ENCODE measurements at places on chromosomes 12 and 14.
A peak's percentile ranks its signal among the peaks of the same experiment; 100 is the strongest.

GRCh38 chr12:50394469-50395029, 1.9 kb downstream of the FAM186A start:
- no peak for DNase-seq

DNA sequence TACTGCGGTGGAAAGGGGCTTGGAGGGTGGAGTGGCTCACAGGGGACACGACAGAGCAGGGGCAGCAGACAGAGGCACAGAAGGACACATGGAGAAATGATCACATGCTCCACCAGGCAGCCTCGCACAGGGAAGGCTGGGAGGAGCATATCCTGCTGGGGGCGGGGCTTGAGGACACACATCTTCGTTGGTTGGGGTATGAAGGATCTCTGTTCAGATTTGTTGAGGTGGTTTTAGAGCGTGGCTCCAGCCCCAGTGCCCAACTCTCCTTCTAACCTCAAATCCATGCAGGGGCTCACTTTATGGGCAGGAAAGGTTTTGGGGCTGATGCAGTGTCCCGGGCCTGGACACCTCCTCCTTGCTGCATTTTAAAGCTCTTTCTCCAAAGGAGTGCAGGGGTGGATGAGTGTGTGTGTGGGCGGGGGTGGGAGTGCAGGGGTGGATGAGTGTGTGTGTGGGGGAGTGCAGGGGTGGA, 733 bp upstream of the P3H3 start:
- peak; percentile 61 for DNase-seq

GRCh38 chr12:40942326-40942725, 245.8 kb upstream of the PDZRN4 start:
- DNase-seq, result no peak

DNA sequence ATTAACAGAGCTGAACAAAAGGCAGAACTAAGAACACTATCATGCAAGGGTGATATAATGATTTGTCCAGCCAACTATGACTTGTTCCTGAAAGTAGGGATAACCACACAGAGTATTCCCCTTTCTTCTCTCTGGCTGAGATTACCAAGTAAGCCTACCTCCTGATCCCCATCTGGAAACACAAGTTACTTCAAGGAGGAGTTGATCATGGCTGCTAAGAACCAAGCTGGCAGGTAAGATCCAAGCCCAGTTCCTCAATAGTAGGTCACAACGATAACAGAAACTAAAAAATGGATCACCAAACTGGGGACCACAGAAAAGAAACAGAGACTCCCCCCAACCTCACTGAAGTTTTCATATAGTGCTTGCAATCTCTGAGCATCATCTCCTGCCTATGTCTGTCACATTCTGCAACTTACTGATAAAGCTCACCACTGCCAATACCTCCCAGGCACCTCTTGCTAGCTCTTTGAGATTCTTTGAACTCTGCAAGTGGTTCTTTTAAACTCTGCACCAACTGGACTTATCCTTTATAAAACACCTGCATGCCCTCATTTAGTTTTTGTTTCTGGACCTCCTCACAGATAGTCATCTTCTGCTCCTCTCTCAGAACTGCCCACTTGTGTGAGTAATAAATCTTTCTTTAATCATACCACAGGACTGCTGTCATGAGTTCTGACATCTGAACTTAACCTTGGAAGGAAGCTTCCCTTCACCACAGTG, 76.6 kb downstream of the LRP6 start:
- DNase-seq, result no peak

DNA sequence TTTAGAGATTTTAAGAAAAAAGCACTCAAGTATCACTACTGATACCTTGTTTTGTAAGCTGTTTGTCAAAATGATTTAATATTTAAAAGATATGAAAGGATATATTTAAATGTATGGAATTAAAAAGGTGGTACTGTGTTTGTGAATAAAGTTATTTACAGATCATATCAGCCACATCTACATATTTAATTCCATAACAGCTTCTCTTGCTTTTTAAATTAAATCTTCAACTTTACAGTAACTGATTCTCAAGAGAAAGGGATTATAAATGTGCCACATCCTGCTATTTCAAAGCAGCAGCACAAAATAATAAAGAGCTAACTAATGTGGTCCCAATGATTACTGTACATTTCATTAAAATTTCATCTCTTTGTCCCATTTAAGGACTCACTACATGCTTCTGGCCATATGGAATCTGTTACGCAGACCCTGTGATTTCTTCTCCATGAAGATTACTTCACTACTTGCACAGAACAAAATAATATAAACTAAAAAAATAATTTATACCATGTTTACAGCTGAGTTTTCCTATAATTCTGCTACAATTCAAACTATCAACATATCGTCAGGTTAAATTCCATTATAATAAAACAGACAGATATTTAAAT, 117.8 kb downstream of the MED13L start:
- DNase-seq, result no peak

DNA sequence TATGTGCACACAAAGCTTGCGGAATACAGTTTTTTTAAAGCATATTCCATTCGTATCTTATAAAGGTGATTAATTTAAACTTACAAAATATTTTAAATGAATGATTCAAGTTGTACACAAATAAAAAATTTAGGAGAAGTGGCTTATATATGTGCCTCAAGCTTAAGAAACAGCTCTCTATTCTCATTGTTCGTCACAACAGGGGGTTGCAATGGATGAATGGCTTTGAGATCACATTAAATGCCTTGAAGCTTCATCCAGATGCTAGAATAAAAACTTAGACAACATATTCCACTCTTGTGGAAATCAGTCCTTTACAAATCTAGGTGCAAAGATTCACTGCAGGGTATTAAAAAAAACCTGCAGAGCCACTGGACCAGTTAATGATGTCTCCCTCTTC, 303.9 kb upstream of the LRFN5 start:
- DNase-seq, result no peak

- DNase-seq, result no peak
Observed at GRCh38 chr12:131074221-131075083, 120.7 kb downstream of the ADGRD1 start.

DNA sequence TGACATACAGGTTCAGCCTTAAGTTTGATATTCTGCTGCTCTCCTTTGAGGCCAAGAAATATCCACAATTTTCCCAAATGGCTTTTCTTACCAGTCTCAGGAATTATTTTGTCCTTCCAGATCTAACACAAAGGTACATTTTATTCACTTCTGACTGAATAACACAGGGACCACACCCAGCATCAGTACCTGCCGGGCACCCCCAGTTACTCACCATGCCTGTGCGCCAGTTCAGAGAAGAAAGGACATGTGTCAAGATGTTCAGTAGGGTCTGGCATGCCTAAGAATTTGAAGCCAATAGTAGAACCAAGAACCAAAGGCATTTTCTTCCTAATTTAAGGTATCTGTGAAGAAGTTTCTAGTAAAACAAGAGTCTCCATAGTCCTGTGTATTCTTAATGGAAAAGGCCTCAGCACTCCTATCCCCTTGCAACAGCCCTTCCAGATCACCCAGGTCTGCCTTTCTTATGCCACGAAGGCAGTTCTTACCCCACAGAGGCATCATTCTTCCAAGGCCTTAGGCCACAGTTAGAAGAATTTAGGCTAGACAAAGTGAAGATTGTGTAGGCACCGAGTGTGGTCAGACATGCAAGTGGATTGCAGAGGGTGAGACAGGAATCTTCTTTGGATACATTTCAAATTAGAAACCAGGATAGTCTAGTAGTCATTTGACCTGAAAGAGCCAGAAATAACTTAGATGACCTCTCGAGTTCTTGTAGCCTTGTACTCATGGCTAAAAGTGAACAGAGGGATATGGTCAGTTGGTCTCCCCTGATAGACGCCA, 140.1 kb upstream of the HIF1A start:
- DNase-seq, result no peak

GRCh38 chr12:15196678-15197505, 24.3 kb downstream of the RERG start:
- no peak for DNase-seq

DNA sequence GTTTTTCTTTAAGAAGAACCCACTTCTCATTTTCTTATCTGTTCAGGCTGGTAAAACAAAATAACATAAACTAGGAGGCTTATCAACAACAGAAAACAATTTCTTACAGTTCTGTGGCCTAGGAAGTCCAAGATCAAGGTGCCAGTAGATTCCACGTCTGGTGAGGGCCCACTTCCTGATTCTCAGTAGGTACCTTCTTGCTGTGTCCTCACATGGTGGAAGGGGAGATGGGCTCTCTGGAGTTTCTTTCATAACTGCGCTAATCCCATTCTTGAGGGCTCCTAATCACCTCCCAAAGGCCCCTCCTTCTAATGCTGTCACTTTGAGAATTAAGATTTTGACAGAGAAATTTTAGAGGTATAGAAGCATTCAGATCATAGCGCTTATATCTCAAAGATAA, 33.4 kb downstream of the TXNRD1 start:
- no peak for DNase-seq

- DNase-seq, result no peak
Observed at GRCh38 chr12:100959481-100959880, 164.9 kb downstream of the ANO4 start.

DNA sequence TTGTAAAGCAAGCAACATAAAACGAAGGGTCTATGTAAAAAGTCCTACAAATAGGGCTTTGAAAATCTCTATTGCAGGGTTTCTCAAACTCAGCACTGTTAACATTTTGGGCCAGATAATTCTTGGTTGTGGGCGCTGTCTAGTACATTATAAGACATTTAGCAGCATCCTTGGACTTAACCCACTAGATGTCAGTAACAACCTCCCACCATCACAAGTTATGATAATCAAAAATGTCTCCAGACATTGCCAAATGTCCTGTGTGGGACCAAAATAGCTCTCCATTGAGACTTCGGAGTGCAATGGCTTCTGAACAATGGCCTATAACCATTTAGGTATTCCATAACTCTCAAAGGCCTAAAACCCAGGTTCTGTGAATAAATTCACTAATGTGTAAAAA, 22.9 kb upstream of the DHRS7 start:
- DNase-seq, result no peak

- no peak for DNase-seq
Observed at GRCh38 chr12:113888435-113888834, 77.7 kb downstream of the RBM19 start.

GRCh38 chr14:72599579-72600470, 294.1 kb downstream of the DPF3 start:
- no peak for DNase-seq

DNA sequence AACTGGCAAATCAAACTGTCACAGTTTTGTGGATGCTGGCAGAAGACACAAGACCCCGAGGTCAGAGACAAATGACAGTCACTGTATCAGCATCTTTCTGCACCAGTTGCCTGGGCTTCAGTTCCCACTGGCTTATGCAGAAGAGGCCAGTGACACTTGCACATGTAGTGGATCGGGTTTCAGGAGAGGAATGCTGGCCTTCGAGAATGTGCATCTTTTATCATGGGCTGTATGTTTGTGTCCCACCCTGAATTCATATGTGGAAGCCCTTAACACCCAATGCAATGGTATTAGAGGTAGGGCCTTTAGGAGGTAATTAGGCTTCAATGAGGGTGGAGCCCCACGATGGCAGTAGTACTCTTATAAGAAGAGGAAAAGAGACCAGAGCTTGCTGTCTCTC, 150.9 kb downstream of the SLC15A4 start:
- DNase-seq, result no peak

- DNase-seq, result no peak
Observed at GRCh38 chr12:11687528-11687927, 38.1 kb downstream of the ETV6 start.

GRCh38 chr14:63573581-63573980, 30.4 kb upstream of the PPP2R5E start:
- no peak for DNase-seq

DNA sequence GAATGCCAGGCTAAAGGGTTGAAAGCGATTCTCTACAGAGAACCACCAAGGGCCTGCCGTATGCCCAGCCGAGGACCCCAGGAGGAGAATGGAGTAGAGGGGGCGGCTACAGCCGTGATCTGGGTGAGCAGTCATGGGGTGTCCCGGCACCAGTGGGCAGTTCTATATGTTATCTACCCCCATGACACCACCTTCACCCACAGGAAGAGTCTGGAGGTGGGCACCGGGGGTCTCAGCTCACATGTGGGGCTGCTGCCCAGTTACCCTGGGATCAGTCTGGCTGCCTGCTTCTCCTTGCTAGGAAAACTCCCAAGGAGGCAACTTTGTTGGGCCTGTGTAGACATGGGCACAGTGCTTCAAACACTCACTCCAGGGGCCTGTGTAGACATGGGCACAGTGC, 99.4 kb downstream of the LGMN start:
- no peak for DNase-seq

- DNase-seq, result no peak
Observed at GRCh38 chr12:14934511-14934910, 3.8 kb downstream of the ERP27 start.

- DNase-seq, result no peak
Observed at GRCh38 chr12:129067491-129067890, 214.2 kb downstream of the GLT1D1 start.

DNA sequence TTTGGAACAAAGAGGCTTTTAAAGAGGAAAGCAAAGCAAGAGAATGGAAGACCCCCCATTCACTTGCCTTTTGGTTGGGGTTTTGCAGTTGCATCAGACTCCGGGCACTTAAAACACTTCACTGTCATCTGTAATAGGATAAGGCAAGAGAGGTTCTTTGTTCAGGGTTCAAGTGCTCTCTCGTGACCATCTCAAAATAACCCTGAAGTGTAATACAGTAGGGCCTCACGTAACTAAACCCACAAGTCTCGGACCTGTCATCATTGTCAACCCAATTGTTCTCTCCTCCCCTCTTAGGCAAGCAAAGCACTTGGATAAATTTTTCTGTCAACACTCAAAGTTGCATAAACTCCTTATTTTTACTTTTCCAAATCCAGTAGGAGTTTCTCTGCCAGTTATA, 26.9 kb upstream of the MYBPC1 start:
- DNase-seq, result no peak

DNA sequence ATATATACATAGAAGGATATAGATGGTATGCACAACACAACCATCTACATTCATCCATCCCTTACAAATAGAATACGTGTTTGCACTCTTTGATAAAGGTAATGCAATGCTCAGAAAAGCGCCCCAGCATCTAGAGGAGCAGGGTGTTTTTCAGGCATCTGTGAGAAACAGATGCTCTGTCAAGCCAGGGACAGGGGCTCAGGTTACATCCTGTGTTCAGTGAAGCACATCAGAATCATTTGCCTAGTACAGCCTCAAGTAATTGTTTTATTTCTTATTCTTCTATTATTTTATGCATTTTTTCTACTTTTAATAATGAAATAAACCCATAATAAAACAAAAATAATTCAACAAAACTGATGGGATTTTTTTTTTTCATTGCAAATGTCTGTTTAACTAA, 50.5 kb upstream of the HIF1A start:
- DNase-seq, result no peak

DNA sequence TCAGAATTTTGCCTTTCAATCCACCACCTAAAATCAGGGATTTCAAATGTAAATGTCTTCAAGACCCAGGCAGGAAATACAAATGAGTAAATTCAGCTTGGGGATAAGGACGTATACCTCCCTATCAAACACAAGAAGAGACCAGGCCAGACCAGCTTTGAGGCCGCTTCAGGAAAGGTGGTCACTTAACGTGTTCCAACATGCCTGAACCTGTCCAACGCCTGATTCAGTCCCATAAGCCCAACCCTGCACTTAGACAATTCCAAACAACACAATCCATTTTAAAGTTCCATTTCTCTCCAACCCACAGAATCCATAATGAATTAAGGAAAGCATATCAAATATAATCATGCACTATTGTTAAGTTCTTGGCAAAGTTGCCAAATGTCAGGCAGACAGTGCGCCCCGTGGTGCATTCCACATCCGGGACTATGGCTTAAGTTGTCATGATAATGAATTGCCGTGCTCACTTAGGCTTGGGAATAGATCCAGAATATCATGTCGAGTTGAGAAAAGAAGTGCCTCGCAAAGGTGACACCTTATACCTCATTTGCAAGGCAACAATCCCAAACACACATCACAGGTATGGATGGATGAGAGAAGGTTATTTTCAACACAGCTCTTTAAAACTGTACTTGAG, 35.5 kb downstream of the CCDC60 start:
- no peak for DNase-seq

GRCh38 chr14:91957876-91958313, 10.4 kb upstream of the FBLN5 start:
- no peak for DNase-seq

Measured in activated CD4-positive, alpha-beta T cell treated with anti-CD3 and anti-CD28 coated beads for 24 hours (primary cell).